GM23248 (cell line): ENCODE measurements at places on chromosomes 2 and 18.

- H3K36me3 ChIP-seq, result no peaks in the 10 kb centered on the region
- H3K27me3 ChIP-seq, result no peaks in the 10 kb centered on the region
- no peak for DNase-seq
Measured at GRCh38 chr18:59810735-59811520, 88.9 kb upstream of the PMAIP1 start.

GRCh38 chr2:172843902-172844715, 108.5 kb downstream of the RAPGEF4 start:
- no peak overlapping the region for H3K4me3 ChIP-seq
- no peaks in the 10 kb centered on the region for H3K36me3 ChIP-seq
- no peak for DNase-seq

DNA sequence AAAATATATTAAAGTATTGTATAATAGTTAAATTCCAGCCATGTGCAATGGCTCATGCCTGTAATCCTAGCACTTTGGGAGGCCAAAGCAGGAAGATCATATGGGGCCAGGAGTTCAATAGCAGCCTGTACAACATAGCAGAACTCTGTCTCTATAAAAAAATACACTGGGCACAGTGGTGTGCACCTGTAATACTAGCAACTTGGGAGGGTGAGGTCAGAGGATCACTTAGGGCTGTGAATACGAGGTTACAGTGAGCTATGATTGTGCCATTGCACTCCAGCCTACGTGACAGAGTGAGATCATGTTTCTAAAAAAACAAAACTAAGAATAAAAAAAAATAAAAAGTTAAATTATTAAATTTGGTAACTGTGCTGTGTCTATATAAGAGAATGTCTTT, 36.1 kb downstream of the ZRANB3 start:
- no peak for DNase-seq
- H3K4me3 ChIP-seq, result no peak overlapping the region
- no peaks in the 10 kb centered on the region for H3K4me1 ChIP-seq
- H3K27me3 ChIP-seq, result no peaks in the 10 kb centered on the region
- no peaks in the 10 kb centered on the region for H3K36me3 ChIP-seq

DNA sequence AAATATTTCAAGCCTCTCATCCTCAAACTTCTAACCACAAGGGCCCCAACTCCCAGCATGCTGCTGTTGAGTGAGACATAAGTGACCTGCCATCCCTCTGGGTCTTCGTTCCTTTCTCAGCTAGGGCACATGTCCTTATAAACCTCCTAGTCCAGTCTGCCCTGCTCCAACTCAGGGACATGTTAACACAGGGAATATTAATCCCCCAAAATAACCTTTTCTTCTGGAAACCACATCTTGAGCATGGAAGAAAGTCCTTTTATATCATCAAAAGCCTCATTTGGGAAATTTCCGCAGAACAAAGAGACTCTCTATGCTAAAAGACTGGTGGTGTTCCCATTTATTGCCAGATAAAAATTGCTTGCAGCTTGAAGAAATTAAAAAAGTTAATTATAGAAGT, 14.4 kb downstream of the TNP1 start:
- no peaks in the 10 kb centered on the region for H3K4me1 ChIP-seq
- no peak for DNase-seq
- no peak overlapping the region for H3K27ac ChIP-seq
- no peaks in the 10 kb centered on the region; the same call in 1 of the 2 replicates for H3K27me3 ChIP-seq
- H3K36me3 ChIP-seq, result no peaks in the 10 kb centered on the region
- H3K4me3 ChIP-seq, result no peak overlapping the region
